ENCODE measurements at places on chromosomes 5 and 9. TPM values are rescaled to one million over a fixed set of nuclear protein-coding genes. Genes with fewer than 3 reads are reported as not detected.

BDP1 gene
- 28.6 TPM for total RNA-seq

NUTM2F gene
- total RNA-seq: not detected

KCNT1 gene
- total RNA-seq: not detected

DNA sequence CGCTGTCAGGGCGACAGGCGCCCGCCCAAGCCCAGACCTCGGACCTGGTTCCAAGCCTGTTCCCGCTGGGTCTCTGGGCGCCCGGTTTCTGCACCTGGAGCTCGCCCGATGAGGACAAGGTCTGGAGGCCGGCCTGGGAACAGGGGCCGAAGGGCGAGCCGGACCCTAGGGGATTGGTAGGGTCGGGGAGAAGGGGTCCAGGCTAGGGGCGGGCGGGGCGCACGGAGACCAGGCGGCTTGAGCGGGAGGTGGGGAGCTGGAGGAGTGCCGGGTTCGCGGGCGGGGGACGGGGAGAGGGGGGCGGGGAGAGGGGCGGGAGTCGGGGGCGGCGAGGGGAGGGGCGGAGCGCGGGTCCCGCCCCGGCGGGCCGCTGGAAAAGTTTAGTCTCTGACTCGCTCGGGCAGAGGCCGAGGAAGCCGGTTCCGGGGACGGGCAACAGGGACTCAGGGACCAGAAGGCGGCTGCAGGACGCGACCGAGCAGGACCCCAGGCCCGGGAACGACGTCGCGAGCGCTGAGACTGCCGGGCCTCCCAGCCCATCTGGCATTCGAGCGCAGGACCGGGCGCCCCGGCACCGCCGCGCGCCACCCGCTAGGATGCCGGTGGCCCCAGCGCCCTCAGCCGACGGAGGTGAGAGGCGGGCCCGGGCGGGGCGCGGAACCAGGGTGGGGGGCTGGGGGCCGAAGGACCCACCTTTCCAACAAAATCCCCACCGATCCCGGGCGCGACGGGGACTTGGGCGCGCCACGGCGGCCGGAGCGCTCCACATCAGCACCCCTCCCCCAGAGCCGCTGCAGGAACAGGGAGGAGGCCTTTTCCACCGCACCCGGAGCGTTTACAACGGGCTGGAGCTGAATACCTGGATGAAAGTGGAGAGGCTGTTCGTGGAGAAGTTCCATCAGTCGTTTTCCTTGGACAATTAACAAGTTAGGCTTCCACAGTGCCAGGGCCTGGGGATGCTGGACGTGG, at the start of gene S1PR3:
Gene S1PR3, plus strand, starts transcription at position 403 of the 969 bp plus-strand sequence. CDS start 9,733 bp downstream, outside the sequence.
- H3K27me3 ChIP-seq: no peaks in the 10 kb centered on the region
- H3K36me3 ChIP-seq: peaks cover 41% of the 10 kb centered on the region
- DNase-seq: peak; percentile 92
- no peak within 1 kb of the TSS for H3K27ac ChIP-seq
- peaks cover 11% of the 10 kb centered on the region for H3K4me1 ChIP-seq

- peak overlapping the region; percentile 76 for H3K4me3 ChIP-seq
- peak; percentile 78 for DNase-seq
- no peak overlapping the region for H3K27ac ChIP-seq
- no peaks in the 10 kb centered on the region for H3K27me3 ChIP-seq
- H3K36me3 ChIP-seq: no peaks in the 10 kb centered on the region
Observed at GRCh38 chr5:56481428-56482357, 248.6 kb upstream of the ANKRD55 start.

- no peaks in the 10 kb centered on the region for H3K36me3 ChIP-seq
- DNase-seq: peak; percentile 95
- H3K27ac ChIP-seq: no peak overlapping the region
- peaks cover 50% of the 10 kb centered on the region for H3K27me3 ChIP-seq
Observed at GRCh38 chr5:172716796-172717313, 54.1 kb downstream of the DUSP1 start.

DNA sequence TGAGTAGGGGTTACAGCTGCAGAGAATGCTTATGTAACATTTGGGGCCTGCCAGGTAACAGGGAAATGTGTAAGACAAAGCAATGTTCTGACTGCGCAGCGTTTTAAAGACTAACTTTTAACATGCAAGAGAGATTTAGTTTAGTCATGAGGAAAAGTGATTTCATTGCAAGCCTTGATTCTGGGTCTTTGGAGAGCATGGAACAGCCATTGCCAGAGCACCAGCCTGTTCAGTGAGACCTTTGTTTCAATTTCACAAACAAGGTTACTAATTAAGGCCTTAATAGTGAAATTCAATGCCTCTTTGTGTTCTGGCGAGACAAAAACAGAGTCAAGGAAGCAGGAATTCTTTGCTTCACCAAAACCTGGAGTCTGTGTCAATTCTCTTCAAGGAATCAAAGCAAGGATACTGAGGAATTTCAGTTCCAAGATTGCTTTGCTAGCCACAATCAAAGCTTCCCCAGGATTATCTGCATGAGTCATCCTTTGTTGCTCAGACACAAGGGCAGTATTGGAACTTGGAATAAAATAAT, 14.4 kb downstream of the CKMT2 start:
- H3K4me1 ChIP-seq: peaks cover 30% of the 10 kb centered on the region
- H3K36me3 ChIP-seq: peaks cover 7% of the 10 kb centered on the region
- H3K27me3 ChIP-seq: no peaks in the 10 kb centered on the region

DNA sequence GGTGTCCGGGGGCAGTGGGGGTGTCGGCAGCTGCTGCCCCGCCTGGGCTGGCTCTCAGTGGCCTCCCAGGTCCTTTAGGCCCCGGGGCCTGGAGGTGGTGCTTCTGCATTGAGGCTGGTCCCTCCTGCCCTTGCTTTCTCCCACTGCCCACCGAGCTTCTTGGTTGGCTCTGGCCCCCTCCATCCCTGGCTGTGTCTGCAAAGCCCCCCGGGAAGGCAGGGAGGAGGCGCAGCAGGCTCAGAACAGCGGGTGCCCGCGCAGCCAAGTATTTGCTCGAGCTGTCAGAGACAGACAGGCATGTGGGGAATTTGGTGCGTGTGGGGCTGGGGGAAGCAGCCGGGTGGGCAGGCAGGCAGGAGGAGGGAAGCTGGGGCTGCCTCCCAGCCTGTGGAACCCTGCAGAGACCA, 11.5 kb downstream of the CXXC5 start:
- H3K4me1 ChIP-seq: peaks cover 28% of the 10 kb centered on the region
- peak overlapping the region; percentile 66 for H3K27ac ChIP-seq
- DNase-seq: peak; percentile 79
- H3K36me3 ChIP-seq: no peaks in the 10 kb centered on the region

DNA sequence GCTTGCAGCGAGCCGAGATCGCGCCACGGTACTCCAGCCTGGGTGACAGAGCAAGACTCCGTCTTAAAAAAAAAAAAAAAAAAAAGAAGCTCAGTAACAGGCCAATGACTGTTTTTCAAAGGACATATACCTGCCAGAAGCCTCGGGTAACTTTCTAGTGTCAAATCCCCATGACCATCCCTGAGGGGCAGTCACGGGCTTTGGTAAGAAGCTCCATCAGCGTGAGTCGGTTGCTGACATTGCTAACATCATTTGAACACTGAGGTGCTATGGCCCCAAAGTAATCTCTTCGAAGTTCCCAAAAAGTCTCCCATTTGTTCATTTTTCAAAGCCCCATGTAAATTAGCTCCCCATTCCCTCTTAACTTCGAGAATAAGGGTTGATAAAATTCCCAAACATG, 11.6 kb downstream of the NAIP start:
- peak; percentile 65 for DNase-seq
- no peaks in the 10 kb centered on the region for H3K27me3 ChIP-seq
- H3K36me3 ChIP-seq: no peaks in the 10 kb centered on the region
- no peak overlapping the region for H3K27ac ChIP-seq

GRCh38 chr9:81489046-81489445, 200.3 kb downstream of the TLE1 start:
- no peaks in the 10 kb centered on the region for H3K36me3 ChIP-seq
- no peak overlapping the region for H3K27ac ChIP-seq
- no peak overlapping the region for H3K4me3 ChIP-seq
- H3K4me1 ChIP-seq: no peaks in the 10 kb centered on the region
- H3K27me3 ChIP-seq: no peaks in the 10 kb centered on the region
- DNase-seq: no peak

DNA sequence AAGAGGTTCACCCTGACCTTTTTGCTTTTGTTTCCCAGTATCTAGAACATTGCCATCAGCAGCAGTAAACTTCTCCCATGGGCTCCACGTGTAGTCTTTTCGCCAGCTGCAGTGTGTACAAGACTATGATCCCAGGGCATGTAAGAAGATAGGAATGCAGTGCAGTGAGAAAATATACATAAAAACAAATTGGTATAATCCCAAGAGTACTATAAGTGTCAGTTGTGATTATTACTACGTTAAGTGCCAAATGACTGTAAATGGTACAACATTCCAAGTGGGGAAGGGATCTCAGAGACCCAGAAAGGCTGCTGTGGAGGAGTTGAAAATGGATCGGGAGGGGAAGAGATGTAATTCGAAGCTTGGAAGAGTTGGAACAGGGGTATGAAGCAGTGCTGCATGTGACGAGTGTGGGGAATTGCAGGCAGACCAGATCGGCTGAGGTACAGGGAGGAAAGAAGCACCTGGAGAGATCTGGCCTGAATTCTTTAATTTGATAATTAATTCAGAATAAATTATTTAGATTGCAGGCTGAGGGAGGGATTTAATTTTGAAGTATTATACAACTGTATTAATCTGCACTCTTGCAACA, 95.1 kb downstream of the FBXL7 start:
- H3K27me3 ChIP-seq: no peaks in the 10 kb centered on the region
- no peak for DNase-seq
- no peaks in the 10 kb centered on the region for H3K36me3 ChIP-seq
- no peak overlapping the region for H3K27ac ChIP-seq
- no peak overlapping the region for H3K4me3 ChIP-seq

- peaks cover 52% of the 10 kb centered on the region for H3K36me3 ChIP-seq
- no peak for DNase-seq
- H3K27me3 ChIP-seq: no peaks in the 10 kb centered on the region
- H3K27ac ChIP-seq: peak overlapping the region; percentile 83
- no peaks in the 10 kb centered on the region for H3K4me1 ChIP-seq
Observed at GRCh38 chr5:1800472-1801221, 560 bp upstream of the NDUFS6 start.

DNA sequence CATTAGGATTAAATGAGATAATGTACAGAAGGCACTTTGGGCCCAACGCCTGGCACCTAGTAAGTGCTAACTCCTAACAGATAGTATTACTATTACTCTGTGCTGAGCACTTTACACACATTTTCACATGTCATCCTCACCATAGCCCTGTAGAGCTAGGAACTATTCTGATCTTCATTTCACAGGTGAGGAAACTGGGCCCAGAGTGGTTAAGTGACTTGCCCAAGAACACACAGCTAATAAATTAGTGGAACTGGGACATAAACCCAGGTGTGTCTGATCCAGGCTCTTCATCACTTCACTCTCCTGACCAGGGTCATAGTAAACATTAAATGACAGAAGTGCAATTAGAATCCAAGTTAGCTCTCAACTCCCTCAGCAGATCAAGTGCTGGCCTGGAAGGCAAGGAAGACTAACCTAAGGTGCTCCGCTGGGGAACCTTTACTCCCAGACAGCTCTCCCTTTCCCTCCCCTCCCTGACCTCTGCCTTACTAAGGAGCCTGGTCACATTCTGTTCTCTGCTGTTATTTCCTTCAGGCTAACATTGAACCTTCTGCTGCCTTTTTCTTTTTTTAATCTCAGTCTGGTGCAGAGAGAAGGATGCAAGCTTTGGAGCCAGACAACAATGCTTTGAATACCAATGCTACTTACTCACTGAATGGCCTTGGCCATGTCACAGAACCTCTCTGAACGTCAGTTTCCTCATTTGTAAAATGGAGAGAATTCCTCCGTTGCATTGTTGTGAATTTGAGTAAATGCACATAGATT, 4.1 kb upstream of the ADRA1B start:
- H3K27ac ChIP-seq: no peak overlapping the region
- H3K27me3 ChIP-seq: peaks cover 33% of the 10 kb centered on the region
- DNase-seq: no peak
- no peaks in the 10 kb centered on the region for H3K36me3 ChIP-seq
- H3K4me3 ChIP-seq: no peak overlapping the region

- H3K36me3 ChIP-seq: peaks cover 75% of the 10 kb centered on the region
- no peak for DNase-seq
- H3K4me3 ChIP-seq: no peak overlapping the region
- H3K27ac ChIP-seq: no peak overlapping the region
Observed at GRCh38 chr9:4583001-4583400, 79.1 kb upstream of the PLPP6 start.
